ENCODE measurements at places on chromosomes 6 and 20.

- DNase-seq: no peak
- no peaks in the 10 kb centered on the region for H3K4me1 ChIP-seq
Observed at GRCh38 chr20:61760321-61760720, 305.4 kb downstream of the TAF4 start.

DNA sequence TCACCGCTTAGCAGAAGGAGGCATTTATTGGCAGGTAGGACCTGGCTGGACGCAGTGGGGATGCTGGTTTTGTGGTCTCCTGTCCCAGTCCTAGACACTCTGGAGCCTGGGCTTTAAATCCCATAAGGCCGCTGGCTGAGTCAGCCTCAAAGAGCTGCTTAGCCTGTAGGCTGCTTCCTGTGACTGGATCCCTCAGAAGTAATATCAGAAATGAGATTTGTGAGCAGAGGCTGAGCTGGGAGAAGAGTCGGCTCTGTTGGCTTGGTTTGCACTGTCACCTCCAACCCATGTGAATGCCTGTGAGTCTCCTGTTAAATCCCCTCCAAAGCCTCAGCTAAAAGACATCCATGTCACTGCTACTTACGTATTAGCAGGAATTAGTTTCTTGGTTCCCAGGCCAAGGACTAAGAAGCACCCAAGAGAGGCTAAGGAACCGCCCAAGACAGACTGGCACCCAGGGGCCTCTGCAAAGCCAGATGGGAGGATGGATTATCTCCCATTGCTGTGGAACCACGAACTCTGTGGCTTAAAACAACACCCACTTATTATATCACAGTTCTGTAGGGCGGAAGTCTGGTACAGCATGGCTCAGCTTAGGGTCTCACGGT, 289.4 kb downstream of the CDC5L start:
- H3K27me3 ChIP-seq: no peaks in the 10 kb centered on the region
- H3K4me3 ChIP-seq: no peak overlapping the region
- H3K27ac ChIP-seq: no peak overlapping the region
- H3K36me3 ChIP-seq: no peaks in the 10 kb centered on the region
- H3K4me1 ChIP-seq: no peaks in the 10 kb centered on the region

DNA sequence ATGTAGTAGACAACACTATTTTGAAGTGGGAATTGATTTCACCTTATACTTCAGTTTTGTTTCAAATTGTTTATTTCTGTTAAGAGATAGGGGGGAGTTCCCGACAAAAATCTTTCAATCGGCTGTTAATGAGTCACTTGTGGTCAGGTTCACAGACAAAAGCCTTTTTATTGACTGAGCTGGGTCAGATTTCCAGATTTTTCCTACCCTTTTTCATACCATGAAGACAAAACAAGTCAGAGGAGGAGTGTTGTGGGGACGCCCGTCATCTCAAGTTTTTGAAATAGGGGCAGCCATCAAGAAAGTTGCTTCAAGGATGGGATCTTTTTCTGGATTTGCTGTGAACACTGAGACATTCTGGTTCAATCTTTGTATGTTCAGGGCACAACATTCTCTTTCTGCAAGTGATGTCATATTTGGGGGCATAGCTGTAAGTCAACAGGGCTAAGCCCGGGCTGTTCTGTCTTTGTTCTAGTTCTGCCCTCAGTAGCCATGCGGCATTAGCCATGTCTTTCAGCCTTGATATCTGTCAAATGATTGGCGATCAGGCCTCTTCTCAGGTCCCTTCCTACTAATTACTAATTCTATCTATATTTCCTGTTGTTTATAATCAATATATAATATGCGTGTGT, 496.0 kb upstream of the MARCKS start:
- no peaks in the 10 kb centered on the region for H3K4me1 ChIP-seq
- DNase-seq: no peak
- no peaks in the 10 kb centered on the region for H3K27me3 ChIP-seq
- H3K36me3 ChIP-seq: no peaks in the 10 kb centered on the region
- no peak overlapping the region for H3K27ac ChIP-seq
- H3K4me3 ChIP-seq: no peak overlapping the region

GRCh38 chr6:158660333-158660754, 10.5 kb downstream of the SYTL3 start:
- no peak overlapping the region for H3K27ac ChIP-seq
- no peaks in the 10 kb centered on the region for H3K36me3 ChIP-seq
- no peak overlapping the region for H3K4me3 ChIP-seq
- H3K27me3 ChIP-seq: no peaks in the 10 kb centered on the region
- no peaks in the 10 kb centered on the region for H3K4me1 ChIP-seq

GRCh38 chr6:27839626-27840475, 72.3 kb downstream of the OR2B2 start:
- H3K36me3 ChIP-seq: no peaks in the 10 kb centered on the region
- peak overlapping the region; percentile 94 for H3K27ac ChIP-seq
- DNase-seq: peak; percentile 77
- no peaks in the 10 kb centered on the region for H3K4me1 ChIP-seq

DNA sequence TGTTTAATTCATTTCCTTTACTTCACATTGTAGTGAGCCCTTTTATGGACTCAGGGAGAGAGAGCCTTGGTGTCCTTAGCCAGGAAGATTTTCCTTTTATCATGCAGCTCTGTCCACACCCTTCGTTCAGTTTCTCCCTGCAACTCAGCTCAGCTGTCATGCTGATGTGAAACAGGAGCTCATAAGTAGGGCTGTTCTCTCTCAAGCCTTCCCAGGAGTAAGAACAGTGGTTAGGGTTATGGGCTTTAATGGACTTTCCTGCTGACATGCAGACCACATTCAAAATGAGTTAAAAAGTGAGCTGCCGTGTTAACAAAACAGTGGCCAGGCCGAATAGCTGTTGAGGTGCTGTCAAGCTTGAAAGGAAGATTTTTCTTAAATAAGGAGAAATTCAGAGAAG, 104.1 kb downstream of the BCKDHB start:
- H3K4me3 ChIP-seq: no peak overlapping the region
- H3K27me3 ChIP-seq: no peaks in the 10 kb centered on the region
- no peaks in the 10 kb centered on the region for H3K36me3 ChIP-seq
- H3K27ac ChIP-seq: peak overlapping the region; percentile 14
- DNase-seq: no peak
- peaks cover 10% of the 10 kb centered on the region for H3K4me1 ChIP-seq

GRCh38 chr20:32945710-32946221, 58.5 kb downstream of the SUN5 start:
- H3K27me3 ChIP-seq: no peaks in the 10 kb centered on the region
- H3K27ac ChIP-seq: no peak overlapping the region
- no peaks in the 10 kb centered on the region for H3K36me3 ChIP-seq
- H3K4me3 ChIP-seq: no peak overlapping the region
- DNase-seq: no peak

DNA sequence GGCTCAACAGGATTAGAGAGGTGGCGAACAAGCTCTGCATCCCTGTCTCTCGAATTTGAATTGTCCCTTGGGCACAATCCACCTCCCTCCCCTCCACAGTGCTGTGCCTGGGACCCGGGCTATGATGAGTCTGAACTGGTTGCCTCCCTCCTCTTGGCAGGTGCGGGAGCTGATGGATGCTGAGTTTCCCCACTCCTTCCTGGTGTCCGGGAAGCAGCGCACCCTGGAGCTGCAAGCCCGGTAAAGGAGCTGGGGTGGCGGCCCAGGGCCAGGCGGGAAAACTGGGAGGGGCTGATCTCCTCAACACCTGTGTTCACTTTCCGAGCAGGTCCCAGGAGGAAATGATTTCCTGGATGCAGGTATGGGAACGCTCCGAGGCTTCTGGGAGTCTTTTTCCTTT, 14.9 kb downstream of the FGD2 start:
- H3K27ac ChIP-seq: no peak overlapping the region
- no peak for DNase-seq
- H3K27me3 ChIP-seq: no peaks in the 10 kb centered on the region
- H3K36me3 ChIP-seq: no peaks in the 10 kb centered on the region

- no peak overlapping the region for H3K4me3 ChIP-seq
- H3K4me1 ChIP-seq: peaks cover 9% of the 10 kb centered on the region
- H3K36me3 ChIP-seq: no peaks in the 10 kb centered on the region
- H3K27me3 ChIP-seq: no peaks in the 10 kb centered on the region
- no peak overlapping the region for H3K27ac ChIP-seq
Observed at GRCh38 chr20:8756410-8756809, 312.5 kb upstream of the PLCB4 start.

DNA sequence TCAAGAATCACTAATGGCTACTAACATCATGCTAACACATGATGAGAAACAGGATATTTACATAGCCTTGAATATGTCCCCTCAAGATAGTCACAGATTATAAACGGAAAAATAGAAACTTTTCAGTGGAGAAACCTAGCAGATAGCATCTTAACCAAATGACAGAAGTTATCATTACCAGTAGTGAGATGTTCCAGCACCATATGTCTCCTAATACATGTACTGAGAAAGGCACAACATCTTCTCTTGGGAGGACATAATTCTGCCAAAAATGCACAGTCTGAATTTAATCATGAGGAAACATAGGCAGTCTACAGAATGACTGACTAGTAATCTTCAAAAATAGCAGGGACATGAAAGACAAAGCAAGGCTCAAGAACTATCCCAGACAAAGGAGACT, 19.9 kb upstream of the PRIM2 start:
- H3K4me1 ChIP-seq: no peaks in the 10 kb centered on the region
- no peak overlapping the region for H3K4me3 ChIP-seq
- no peak for DNase-seq
- H3K27ac ChIP-seq: no peak overlapping the region

- H3K27me3 ChIP-seq: no peaks in the 10 kb centered on the region
- no peak for DNase-seq
- no peak overlapping the region for H3K4me3 ChIP-seq
- no peaks in the 10 kb centered on the region for H3K36me3 ChIP-seq
- H3K27ac ChIP-seq: no peak overlapping the region
Observed at GRCh38 chr6:113829696-113830045, 27.5 kb upstream of the MARCKS start.

DNA sequence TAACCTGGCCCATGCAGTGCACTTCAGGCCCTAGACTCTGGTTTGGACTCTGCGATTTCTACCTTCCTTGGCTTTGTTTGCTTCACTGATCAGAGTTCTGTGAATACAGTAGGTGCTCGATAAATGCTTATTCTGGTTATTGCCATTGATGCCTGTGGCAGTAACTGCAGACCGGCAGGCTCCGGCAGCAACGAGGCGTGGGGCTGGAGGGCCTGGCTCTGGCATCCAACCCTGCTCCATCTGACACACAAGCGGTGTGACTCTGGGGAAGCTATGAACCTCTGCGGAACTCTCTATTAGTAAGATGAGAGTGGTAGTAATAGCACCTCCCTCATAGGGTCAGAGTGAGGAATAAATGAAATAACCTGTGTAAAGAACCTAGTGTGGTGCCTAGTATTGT, 66.1 kb downstream of the PLG start:
- no peak for DNase-seq
- no peak overlapping the region for H3K4me3 ChIP-seq
- no peaks in the 10 kb centered on the region for H3K4me1 ChIP-seq
- H3K27ac ChIP-seq: no peak overlapping the region
- H3K36me3 ChIP-seq: no peaks in the 10 kb centered on the region

DNA sequence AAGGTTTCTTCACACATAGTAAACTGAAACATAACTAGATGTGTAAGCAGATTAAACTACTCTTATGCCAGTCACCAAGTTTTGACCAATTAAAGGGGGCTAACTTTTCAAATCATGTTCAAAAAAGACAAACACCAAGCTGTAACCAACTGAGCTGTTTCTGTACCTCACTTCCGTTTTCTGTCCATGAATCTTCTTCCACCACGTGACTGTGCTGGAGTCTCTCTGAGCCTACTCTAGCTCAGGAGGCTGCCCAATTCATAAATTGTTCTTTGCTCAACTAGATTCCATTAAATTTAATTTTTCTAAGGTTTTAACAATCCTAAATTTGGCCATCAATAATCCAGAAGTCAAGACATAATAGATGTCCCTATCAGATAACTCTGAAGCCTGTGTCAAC, 229.4 kb downstream of the FNDC1 start:
- no peak overlapping the region for H3K27ac ChIP-seq
- no peaks in the 10 kb centered on the region for H3K4me1 ChIP-seq
- H3K36me3 ChIP-seq: no peaks in the 10 kb centered on the region
- H3K4me3 ChIP-seq: no peak overlapping the region
- H3K27me3 ChIP-seq: no peaks in the 10 kb centered on the region
- no peak for DNase-seq

DNA sequence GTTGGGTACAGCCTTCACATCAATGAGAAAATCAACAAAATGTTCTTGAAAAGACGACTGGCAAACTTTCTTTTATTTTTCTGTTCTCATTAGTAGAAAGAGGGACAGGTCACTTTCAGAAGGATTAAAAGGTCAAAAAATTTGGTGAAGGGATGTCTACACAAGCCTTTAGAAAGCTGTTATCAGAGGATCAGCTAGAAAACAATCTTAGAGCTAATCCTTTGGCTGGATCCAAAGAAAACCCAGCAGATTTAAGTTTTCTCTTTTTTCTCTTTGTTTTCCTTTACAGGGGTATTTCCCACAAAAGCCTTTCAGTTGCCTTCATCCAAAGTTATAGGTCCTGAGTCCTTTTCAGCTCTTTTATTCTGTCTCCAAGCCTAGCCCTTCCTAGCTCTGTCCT, 57.3 kb upstream of the EDN1 start:
- no peak overlapping the region for H3K27ac ChIP-seq
- DNase-seq: no peak
